T-cell (primary cell): ENCODE measurements at places on chromosomes 7 and 10.

DNA sequence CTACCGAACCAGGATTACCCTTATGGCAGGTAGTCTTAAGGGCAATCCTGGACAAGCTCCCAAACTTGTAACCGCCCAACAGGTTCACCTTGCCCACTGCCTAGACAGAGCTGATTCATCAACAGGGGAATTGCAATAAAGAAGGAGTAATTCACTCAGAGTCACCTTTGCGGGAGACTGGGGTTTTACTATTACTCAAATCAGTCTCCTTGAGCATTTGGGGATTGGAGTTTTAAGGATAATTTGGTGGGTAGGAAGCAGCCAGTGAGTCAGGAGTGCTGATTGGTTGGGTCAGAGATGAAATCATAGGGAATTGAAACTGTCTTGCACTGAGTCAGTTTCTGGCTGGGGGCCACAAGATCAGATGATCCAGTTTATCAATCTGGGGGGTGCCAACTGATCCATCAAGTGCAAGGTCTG, 25.3 kb downstream of the HK1 start:
- DNase-seq: no peak

- no peak for DNase-seq
These were observed 42.5 kb downstream of the DPCD start for GRCh38 chr10:101630633-101630920.

DNA sequence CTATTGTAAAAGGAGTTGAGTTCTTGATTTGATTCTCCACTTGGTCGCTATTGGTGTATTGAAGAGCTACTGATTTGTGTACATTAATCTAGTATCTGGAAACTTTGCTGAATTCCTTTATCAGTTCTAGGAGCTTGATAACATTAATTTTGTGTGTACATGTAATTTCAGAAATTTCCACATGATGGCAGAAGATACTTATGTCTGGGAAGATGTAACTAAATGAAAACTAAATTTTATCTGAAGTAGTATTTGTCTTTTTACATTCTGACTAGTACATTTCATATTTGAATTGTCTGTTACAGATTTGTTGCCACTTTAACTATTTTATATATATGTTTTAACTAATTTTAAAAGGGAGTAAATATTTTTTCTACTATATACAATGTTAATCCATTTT, 27.6 kb downstream of the SDHAF3 start:
- DNase-seq: no peak

- no peak for DNase-seq
These were observed 23.7 kb upstream of the DDC start for GRCh38 chr7:50588937-50589336.

- no peak for DNase-seq
These were observed 38.6 kb upstream of the RSBN1L start for GRCh38 chr7:77657427-77658224.

DNA sequence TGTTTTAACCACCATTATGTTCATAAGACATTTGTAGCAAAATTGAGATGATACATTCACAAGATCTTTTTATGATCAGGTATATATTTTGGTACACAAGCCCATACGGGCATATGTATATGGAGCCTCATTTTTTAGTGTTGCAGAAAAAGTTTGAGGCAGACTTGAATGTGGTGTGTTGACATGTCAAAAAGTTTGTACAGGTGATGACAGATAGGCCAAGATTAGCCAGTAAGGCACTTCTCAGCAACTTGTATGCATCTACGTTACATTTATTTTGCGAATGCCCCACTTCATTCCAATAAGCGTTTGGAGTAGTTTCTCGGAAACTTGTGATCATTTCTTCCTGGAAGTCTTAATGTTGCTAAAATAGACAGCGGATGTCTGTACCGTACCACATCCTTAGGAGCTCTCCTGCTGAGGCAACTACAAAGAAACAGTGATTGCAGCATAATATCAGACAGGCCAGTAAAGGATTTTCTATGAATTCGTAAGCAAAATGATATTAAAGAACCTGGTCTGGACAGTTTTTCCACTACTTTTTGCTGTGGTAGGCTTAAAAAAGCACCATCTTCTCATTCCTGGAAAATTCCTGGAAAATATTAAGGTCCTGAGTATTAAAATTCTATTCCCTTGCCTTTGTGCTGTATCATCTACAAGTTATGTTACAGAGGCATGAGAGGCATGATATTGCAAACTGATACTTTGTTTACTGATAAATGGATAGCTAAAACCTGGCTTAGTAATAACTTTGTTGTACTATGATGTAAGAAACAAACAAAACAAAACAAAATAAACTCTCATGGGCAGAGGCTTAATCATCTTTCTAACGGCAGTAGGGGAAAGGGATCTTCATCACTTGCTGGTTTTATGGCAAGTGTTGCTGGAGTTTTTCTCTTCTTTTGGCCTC, 153.6 kb downstream of the HDAC9 start:
- no peak for DNase-seq

GRCh38 chr10:122587098-122587760, 26.7 kb downstream of the DMBT1 start:
- DNase-seq: no peak

- DNase-seq: no peak
These were observed 212.1 kb upstream of the KCND2 start for GRCh38 chr7:120060875-120061274.
